Stimulated activated CD8-positive, alpha-beta memory T cell treated with anti-CD3 and anti-CD28 coated beads, Interleukin-7, amount 100 ng/mL, for 24 hours (primary cell): ENCODE measurements at places on chromosomes 4 and X.

DNA sequence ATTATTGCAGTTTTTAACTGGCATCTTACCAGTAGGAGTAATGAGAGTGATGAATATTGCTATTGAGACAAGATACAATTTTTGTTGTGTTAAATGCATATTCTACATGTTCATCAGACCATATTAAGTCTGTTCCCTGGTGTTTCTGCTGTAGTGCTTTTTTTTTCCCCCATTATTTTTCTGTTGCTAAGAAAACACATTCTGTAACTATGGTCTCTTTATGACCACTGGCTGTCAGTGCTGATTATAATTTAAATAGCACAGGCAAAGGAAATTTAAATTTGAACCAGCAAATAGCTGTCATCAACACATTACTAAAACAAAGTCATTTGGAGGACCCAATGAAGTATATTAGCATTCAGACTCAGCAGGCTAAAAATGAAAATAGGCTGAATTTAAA, 98.3 kb upstream of the ANKRD50 start:
- DNase-seq, result no peak

DNA sequence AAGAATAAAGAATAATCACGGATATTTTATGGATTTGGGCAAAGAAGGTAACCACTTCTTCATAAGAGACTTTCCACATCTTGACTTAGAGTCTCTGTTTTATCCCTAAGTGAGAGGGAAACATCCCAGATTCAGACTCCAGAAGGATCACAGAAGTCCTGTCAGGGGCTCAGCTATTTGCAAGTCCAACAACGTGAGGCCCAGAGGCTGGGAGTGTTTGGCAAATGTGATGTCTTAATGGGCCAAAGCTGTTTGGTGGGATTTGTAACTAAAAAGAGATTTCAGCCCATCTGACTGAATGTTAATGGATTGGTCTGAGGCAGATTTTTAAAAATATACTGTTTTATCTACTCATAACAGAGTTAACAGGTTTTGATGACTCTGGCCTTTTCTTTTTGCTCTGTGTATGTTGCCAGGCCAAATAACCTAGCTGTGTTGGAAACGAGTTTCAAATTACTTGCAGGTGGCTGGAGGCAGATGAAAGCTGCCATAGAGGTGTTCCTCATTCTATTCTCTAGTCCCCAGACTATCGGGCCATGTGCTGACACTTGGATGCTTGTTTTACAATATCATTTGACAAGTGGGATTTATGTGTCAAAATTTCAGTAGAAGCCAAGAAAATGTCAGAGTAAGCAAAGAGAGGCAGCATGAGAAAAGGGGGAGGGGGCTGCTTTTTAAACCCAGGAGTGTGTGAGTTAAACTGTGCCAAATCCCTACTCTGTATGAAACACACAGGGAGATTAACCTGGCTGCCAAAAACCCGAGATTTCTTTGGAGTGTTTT, 330.9 kb downstream of the DCHS2 start:
- DNase-seq, result no peak

- no peak for DNase-seq
Measured at GRCh38 chrX:68672581-68673318, 25.3 kb downstream of the STARD8 start.

DNA sequence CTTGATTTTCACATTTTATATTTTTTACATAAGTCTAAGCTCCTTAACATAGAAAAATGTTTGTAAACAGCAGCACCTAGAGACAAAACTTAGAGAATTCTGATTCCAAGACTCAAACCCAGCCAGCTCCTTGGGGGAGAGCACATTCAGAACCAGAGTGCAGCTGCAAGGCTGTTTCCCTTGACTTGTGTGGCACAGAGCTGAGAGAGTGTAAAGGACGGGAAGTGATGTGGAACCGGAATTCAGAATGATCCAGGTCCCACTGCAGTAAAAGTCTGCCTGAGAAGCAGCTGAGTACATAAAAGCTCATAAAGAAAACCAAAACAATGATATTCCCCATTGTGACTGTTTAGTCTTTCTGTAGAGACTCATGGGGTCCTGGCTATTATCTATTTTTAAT, 713.8 kb downstream of the RAB28 start:
- DNase-seq, result no peak

DNA sequence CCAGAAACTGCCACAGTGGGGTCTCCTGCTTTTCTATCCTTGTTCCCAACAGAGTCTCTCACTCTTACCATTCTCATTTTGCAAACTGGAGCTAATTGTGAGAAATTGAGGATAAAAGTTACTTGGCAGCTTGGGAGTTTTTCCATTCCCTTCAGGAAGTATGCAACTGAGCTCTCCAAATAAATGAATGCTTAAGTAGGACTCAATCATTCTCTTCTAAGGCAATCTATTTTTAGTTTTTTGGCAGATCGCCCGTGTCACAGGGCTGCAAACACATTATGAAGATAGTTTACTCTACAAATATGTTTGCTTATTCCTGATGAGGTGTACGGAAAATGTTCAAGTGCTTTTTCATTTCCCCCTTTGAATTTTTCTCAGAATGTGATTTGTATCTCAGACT, 5.3 kb downstream of the ASB11 start:
- no peak for DNase-seq

GRCh38 chr4:84792366-84793301, 173.9 kb downstream of the WDFY3 start:
- no peak for DNase-seq

DNA sequence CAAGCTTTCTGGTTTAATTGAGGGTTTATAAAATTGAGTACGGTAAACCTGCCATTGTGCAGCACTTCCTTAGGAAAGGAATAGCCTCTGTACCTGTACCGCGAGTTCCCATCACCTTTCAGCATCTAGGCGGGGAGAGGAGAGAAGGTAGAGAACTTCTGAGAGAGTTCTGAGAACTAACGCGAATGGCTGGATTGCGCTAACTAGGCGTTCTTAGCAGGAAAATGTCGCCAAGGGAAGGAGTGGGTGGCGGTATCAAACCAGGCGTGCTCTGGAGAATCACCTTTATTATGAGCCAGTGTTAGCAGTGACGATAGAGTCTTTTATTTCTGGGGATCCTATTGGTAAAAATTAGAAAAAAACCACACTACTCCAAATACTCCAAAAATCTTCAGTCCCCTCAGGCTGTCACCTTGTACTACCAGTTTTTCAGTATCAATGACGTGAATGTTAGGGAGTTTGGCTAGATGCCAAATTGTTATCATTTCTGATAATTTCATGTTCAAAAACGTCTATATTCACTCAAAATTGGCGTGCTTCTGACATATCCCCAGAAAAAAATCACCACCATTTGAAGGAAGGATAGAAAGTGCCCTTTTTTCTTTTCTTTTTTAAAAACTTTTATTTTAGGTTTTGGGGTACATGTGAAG, 1.4 kb downstream of the UGT8 start:
- DNase-seq, result no peak

DNA sequence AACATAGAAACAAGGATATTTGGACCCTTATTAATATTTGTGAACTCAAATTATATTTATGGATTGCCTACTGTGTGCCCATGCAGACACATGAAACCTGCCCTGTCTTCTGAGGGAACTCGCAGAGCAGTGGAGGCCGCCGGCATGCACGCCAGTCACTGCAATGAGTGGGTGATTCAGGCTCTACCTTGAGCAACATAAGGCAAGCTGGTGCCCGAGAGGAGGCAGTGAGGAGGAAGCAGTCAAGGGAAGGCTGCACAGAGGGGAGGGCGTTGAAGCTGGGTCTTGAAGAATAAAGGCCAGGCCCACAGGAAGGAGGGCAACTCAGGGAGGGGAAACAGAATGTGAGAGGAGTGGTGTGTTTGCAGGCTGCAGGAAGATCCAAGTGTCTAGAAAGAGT, 52.8 kb downstream of the PPEF2 start:
- DNase-seq, result no peak
